Neural crest cell (in vitro differentiated cells): ENCODE measurements at places on chromosomes 1 and 21.

DNA sequence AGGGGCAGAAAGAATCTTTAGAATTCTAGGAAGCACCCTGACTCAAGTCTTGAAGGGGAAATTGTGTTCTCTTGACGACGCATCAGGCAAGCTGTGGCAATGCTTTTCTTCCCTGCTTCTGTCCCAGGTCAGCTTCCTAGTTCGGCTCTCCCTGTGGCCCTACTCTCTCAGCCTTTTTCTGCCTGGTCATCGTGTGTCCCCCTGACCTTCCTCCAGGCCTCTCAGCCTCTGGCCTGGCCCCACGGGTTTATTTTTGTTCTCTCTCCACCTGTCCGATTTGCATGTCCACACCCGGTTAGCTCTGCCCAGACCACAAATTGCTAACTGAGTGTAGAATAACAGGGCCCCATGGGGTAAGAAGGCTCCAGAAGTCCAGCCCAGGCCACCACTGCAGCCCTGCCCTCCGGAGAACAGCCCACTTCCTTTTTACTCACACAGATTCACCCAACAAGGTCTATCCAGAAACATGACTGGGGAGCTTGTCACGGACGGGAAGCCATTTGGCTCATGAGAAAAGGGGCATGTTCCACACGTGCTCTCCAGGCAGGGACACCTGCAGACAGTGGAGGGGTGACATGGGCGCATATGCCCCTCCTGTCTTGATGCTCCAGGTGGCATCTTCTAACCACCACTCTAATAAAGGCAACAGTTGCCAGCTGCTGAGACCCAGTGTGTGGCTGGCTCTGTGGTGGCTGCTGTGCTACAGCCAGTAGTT is 9.8 kb downstream of the KCNN3 start:
- DNase-seq, result no peak

GRCh38 chr1:156822680-156823079 is 6.0 kb upstream of the SH2D2A start:
- DNase-seq, result no peak

GRCh38 chr21:38714039-38714817 is 91.5 kb upstream of the ETS2 start:
- no peak for DNase-seq

DNA sequence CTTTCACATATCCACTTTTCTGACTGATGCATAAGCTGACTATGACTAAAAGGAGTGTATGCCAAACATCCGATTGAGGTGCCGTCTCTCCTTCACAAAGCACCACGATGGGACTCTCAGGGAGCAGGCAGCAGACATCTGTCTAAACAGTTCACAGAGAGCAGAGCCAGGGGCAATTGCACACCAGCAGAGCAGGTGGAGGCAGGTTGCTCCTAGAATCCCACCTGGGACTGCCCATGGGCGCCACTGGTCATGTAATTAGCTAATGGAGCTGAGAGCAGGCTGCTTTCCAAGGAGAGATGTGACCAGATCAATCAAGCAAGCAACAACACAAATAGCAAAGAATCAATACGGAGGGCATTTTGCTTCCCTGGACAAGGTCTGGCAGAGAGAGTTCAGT is 30.5 kb upstream of the COA6 start:
- DNase-seq, result no peak

GRCh38 chr21:42565206-42565810 is 51.7 kb downstream of the SLC37A1 start:
- no peak for DNase-seq

DNA sequence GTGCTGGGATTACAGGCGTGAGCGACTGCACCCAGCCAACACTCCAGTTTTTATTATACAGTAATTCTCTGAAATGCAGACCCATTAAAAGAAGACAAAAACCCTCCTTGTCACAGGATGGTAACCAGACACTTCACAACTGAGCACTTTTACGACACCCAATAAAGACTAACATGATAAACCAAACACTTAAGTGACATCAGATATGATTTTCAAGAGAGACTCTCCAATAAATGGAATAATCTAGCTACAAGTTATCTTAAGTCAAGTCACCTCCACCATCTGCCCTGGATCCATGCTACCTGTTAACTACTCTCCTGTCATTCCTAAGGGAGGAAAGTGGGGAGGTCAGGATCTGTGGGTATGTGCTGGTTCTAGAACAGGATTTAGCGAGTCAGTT is 5.6 kb downstream of the GNG12 start:
- no peak for DNase-seq

DNA sequence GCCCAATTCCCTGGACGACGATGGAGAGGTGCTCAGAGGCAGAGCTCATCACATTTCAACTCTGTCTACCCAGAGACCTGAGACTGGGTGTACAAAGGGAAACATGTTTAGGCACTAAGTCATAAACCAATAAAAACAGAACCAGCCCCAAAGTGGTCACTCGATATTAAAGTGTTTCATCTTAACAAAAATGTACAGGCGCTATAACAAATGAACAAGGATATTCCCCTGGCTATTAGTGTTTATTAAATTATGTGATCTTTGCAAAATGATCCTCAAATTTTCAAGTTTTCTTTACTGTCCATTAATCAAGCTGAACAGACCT is 43.6 kb downstream of the NPHP4 start:
- DNase-seq, result no peak

DNA sequence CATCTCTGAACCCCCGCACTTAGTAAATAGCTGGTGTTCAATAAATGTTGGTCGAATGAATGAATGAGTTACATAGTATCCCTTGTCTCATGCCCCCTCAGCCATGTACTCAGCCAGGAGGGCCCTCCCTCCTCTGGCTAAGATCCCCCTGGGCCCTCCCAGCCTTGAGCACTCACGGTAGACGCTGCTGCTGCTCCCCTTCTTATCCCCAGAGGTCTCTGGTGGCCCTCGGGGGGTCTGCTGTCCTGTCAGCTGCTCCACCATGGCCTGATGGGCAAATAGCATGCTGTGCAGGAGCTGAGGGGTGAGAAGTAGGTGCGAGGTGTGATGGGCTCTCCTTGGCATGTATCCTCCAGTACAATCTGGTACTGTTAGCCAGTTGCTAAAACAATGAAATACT is 1.9 kb downstream of the ETV3L start:
- DNase-seq, result no peak

- DNase-seq, result no peak
These were observed 23.6 kb upstream of the DDX59 start for GRCh38 chr1:200693327-200693726.

DNA sequence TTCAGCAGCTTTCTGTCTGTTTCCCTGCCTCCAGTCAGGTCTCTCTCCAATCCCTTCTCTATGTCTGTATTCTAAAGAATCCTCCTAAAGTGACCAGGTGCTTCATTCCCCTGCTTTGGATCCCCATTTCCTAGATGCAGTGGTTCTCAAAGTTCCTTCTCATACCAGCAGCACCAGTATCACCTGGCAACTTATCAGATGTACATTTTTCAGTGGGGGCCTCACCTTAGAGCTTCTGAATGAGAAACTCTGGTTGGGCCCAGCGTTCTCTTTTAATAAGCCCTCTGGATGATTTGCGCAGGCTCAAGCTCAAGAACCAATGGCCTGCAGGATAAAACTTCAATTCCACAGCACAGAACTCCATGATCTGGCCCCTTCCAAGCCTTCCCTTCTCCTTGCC is 25.4 kb upstream of the ARTN start:
- DNase-seq, result no peak

GRCh38 chr1:90919900-90920299 is 101.9 kb downstream of the ZNF644 start:
- DNase-seq, result no peak
